ENCODE measurements at places on chromosomes 4 and X.
A peak's percentile ranks its signal among the peaks of the same experiment; 100 is the strongest.

DNA sequence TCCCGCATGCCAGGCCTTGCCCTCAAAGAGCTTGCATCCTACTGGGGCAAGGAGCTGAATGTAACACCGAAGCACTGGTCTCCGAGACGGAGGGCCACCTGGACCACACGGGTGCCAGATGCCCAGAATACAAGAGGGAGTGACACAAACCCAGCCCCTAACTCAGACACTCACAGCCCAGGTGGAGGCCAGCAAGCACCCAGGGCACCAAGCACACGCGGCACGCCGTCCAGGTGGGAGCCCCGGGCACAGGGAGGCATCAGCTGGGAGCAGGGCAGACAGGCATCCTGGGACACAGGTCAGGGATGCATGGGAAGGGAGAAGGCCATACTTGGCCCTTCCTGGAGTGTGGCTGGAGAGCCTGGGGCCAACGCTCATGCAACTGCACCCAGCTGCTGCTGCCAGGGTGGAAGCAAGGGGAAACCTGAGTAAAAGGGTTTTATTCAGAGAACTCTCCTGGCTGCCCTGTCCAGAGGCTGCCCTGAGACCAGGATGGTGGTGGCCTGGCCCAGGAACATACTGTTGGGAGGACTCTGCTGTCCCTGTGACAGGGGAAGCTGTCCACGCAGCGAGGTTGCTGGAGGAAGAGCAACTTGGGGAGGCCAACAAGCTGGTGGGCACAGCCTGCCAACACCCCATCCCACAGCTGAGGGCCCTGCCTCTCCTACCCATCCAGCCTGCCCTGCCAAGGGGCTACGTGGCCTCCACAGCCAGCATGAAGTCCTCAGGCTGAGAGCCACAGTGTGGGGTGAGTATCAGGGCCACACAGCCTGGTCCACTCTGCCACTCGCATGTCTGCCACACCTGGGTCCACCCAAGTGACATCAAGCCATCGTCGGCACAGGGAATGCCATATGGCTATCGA lies 22.2 kb upstream of the PPP2R2C start:
- DNase-seq, result no peak

GRCh38 chrX:6021316-6022091 lies 207.2 kb downstream of the NLGN4X start:
- DNase-seq, result no peak

GRCh38 chrX:915427-916229 lies 285.0 kb downstream of the SHOX start:
- no peak for DNase-seq

DNA sequence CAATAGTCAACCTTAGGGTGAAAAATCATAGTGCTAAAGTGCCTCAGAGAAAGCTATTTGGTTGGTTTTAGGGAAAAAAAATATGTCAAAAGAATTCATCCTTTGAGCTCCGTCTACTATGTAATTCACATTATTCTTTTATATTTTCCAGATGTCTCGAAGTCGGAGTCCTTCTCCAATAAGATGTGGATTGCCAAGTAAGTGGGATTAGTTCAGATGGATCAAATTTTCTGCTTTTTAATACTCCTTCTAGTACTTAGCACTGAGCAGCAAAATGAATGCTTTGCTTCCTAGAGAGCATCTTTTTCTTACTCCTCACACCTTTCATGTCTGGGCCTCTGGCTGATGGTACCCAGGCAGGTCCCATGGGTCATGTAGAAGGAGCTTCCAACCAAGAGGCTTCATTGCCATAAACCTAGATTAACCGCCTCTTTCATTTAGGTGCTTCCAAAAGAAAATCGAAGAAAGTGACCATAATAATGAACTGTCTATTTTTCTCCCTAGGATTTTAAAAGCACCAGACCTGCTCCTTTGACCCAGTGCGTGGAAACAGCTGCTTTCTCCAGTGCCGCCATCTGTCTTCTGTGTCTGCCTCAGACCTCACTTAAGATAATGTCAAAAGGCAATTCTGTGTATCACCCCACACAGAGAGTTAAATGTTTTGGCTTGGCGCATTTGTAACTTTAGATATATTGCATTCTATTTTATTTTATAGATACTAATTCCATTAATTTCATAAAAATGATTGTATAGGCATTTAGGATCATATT lies 43.5 kb downstream of the SPATA18 start:
- no peak for DNase-seq

GRCh38 chrX:56975611-56976010 lies 19.7 kb downstream of the SPIN3 start:
- no peak for DNase-seq

GRCh38 chr4:101334963-101335572 lies 12.3 kb downstream of the PPP3CA start:
- DNase-seq, result no peak

DNA sequence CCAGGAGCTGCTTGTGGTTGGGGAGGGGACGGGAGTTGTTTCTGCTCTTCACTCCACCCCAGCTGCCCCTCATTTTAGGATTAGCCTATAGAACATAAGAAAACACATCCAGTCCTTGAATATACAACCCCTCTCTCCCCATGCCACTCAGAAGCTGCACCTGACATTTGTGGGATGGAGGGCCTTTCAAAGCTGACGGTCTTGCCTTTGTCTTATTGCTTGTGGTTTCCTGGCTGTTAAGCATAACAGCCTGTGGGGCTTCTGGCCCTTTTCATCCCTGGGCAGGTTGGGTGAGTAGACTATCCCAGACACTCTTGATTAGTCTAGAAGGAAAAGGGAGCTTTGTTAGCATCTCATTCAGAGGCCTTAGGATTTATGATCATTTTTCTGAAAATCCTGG lies 407.6 kb upstream of the BOD1L1 start:
- no peak for DNase-seq

- no peak for DNase-seq
These were observed 103.4 kb downstream of the PDE5A start for GRCh38 chr4:119525005-119525749.

DNA sequence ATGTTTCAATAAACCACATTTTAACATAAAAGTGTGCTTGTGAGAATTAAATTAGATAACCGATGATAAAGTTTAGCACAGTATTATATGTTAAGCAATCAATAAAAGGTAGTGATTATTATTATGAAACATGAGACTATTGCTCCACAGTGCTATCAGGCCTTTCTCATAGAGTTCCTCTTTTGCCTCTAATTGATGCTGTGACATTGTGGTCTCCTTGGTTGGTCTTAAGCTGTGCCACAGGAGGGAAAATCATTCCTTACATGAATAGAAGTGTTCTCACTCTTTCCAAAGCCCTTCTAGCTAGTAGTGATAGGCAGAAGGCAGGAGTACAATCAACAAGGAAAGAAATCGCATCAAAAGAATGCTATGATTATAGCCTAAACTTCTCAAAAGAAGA lies 9.2 kb upstream of the PDHA2 start:
- no peak for DNase-seq

GRCh38 chr4:1850276-1850675 lies 5.7 kb downstream of the LETM1 start:
- no peak for DNase-seq

- DNase-seq, result no peak
These were observed 400.1 kb downstream of the FAT4 start for GRCh38 chr4:125714845-125715244.

DNA sequence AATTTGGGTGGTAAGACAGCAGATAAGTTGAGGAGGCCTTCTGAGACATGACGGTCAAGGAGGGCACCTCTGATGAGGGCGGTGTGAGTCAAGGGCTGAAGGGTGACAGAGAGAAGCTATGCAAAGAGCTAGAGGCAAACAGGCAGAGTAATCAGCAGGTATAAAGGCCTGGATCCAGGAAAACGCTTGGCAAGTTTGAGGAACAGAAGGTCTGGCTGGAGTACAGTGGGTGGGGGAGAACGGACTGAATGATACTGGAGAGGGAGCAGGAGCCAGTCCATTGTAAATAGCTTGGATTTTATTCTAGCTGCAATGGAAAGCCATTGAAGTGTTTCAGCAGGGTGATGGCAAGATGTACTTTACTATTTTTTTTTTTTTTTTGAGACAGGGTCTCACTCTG lies 39.3 kb downstream of the RAB33B start:
- DNase-seq, result no peak

GRCh38 chr4:108370291-108371141 lies 201.8 kb upstream of the LEF1 start:
- DNase-seq, result peak; percentile 11
